ENCODE measurements at places on chromosomes 1 and 21.
A peak's percentile ranks its signal among the peaks of the same experiment; 100 is the strongest.

DNA sequence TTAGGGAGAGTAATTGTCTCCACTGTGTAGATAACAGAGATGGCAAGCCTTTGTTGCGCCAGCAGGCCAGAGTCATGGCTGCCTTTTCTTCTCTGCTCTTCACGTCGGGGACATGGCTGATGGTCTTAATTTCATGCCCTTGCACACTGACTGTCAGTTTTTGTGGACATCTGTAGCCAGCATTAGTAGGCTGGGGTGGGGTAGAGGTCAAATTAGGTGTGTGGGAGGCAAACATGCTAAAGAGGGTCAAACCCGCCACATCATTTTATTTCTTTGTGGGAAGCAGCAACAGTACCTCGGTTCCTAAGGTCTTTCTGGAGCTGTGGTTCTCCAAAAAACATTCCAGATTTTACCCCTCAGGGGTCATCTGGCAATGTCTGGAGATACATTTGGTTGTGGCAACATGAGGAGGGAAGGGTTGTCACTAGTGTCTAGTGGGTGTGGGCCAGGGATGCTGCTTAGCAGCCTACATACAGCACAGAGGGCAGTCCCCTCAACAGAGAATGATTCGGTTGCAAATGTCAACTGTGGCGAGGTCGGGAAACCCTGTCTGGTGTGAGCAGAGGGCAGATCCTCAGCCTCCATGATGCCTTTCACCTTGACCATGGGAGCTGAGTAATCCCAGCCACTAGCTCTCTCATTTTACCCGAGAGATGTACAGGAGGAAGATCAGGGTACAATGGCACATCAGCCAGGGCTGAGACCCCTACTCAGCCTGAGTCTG is 14.7 kb downstream of the RUNX1 start:
- no peak for DNase-seq

- DNase-seq = no peak
These were observed 806 bp upstream of the AADACL4 start for GRCh38 chr1:12643079-12643478.

GRCh38 chr21:45766501-45766900 is 123.0 kb downstream of the PCBP3 start:
- DNase-seq = no peak

DNA sequence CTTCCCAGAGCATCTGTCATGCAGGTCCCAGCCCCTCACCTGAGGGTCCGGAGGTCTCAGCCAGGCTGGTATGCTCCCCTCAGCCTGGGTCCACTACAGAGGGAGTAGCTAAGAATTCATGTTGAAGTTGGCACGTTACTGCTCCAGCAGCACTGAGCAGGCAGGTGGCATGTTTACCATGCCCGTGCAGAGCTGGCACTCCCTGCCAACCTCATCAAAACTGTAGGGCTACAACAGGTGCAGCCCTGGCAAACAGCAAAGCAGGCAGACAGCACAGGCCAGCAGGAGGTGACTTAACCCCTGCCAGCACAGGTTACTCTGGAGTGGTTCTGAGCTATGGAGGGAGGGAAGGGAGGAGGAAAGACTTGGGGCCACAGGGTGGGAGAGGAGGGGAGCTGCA is 46.4 kb downstream of the NUAK2 start:
- DNase-seq = no peak

- DNase-seq = no peak
These were observed 22.7 kb downstream of the PKNOX1 start for GRCh38 chr21:42997053-42997452.

DNA sequence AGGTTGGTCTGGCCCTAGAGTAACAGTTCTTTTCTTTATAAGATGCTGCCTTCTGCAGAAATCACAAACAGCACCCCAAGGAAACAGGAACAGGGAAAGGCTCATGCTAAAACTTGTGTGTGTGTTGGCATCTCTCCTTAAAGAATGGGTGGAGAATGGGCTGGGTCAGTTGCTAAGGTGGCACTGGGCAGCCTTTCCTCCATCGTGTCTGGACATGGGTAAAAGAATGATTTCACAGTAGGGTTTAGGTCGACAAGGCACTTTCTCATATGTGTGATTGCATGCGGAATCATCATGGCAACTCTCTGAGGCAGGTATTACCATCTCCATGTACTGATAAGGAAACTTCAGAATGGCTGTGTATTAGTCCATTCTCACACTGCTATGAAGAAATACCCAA is 40.3 kb downstream of the LRRN2 start:
- no peak for DNase-seq

GRCh38 chr1:96384611-96385010 is 337.0 kb upstream of the PTBP2 start:
- DNase-seq = no peak

DNA sequence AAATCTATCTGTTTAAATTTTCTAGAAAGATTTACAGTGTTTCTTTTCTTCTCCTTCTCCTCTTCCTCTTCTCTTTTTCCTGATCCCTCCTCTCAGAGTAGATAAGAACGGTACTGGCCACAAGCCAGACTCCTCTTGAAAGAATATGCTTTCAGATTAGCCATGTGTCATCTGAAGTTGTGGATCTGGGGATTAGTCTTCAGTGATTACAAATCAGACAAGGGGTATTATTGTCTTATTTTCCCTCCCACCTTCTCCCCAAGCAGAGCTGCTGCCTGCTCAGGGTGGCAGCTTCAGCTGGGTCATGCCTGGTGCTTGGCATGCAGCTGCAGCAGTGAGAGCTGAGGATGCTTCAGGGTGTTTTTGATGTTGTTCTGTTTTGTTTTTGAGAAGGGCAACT is 42.7 kb downstream of the SGIP1 start:
- no peak for DNase-seq

DNA sequence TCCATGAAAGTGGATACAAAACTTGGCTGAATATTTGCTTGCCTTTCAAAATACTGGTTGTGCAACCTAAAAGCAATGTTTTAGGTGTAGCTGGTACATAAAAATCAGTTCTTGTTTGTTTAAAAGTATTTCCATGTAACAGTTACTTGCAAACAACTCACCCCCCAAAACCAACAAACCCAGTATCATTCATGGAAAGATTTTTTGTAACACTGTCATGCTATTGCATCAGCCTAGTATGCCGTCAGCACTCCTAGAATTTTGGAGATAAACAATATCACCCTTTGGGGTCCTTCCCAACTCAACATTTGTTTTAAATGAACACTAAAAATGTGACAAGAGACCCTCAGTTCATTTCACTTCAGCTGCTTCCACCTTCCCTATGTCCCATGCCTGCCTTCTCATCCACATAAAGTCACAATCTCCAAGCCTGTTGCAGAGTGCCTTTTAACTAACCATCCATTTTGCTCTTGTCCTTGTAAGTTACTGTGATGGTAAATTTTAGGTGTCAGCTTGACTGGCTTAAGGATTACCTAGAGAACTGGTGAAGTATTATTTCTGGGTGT is 425.3 kb downstream of the DUSP10 start:
- no peak for DNase-seq

GRCh38 chr1:207858806-207859205 is 52.1 kb downstream of the CD34 start:
- DNase-seq = no peak

GRCh38 chr1:244002721-244003120 is 48.4 kb upstream of the ZBTB18 start:
- no peak for DNase-seq

DNA sequence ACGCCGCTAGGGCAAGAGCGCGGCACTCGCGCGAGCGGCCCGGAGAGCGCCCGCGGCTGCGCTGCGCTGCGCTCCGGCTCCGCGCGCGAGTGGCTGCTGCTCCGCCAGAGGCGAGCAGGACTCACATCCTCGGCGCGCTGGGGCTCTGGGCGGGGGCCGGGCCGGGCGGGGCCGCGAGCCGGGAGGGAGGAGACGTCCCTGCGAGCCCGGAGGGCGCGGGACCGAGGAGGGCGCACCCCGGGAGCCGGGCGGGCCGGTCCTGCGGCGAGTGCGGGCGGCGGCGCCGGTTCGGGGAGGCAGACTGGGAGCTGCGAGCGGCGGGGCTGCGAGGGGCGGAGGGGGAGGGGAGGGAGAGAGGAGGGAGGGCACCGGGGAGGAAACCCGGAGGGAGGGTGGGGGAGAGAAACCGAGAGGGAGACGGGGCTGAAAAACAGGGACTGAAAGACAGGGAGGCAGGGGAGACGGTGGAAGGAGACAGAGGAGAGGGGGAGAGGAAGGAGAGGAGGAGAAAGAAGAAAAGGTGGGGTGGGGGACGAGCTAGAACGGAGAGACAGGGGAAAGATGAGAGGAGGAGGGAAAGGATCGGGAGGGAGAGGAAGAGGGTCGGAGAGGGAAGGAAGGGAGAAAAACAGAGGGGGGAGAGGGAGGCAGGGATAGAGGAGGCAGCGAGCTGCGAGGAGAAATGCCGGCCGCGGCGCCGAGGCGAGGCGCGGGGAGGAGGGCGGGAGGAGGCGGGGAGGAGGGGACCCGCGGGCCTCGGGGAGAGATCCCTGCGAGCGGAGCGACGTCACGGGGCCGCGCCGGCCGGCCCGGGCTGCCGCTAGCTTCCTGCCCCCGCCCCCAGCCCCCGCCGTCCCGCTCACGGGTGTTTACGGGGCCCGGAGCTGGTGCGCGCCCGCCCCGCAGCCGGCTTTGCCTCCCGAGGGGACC is at the start of gene CAMK2N1:
CAMK2N1 (minus strand) TSS at position 684 of the 930 bp plus-strand sequence. CDS start 831 bp downstream, outside the sequence.
- DNase-seq = peak; percentile 64

GRCh38 chr1:185479796-185480195 is 162.8 kb upstream of the IVNS1ABP start:
- no peak for DNase-seq

DNA sequence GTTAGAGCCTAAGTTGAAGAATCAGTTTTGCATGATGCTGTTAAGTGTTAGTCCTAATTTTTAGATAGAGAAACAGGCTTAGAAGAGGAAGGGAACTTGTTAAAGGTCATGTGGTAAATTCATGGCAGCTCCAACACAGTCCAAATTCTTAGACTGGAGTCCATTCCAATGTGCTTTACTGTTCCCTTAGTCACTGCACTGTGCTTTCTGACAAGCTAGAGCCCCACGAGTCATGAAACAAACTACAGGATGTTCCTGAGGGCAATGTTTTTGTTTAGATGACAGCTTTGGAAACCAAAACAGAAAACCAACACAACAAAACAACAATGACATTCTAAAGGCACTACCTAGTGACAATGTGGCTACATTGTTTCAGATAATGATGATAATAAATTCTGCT is 23.1 kb upstream of the RGS4 start:
- DNase-seq = no peak

- DNase-seq = no peak
These were observed 10.0 kb upstream of the OLIG2 start for GRCh38 chr21:33015756-33016155.

GRCh38 chr21:42025376-42026081 is 15.4 kb upstream of the ZBTB21 start:
- no peak for DNase-seq

GRCh38 chr1:110068646-110069403 is 1.6 kb downstream of the ALX3 start:
- DNase-seq = peak; percentile 41

- no peak for DNase-seq
These were observed 41.8 kb downstream of the KIFAP3 start for GRCh38 chr1:170032531-170033280.

DNA sequence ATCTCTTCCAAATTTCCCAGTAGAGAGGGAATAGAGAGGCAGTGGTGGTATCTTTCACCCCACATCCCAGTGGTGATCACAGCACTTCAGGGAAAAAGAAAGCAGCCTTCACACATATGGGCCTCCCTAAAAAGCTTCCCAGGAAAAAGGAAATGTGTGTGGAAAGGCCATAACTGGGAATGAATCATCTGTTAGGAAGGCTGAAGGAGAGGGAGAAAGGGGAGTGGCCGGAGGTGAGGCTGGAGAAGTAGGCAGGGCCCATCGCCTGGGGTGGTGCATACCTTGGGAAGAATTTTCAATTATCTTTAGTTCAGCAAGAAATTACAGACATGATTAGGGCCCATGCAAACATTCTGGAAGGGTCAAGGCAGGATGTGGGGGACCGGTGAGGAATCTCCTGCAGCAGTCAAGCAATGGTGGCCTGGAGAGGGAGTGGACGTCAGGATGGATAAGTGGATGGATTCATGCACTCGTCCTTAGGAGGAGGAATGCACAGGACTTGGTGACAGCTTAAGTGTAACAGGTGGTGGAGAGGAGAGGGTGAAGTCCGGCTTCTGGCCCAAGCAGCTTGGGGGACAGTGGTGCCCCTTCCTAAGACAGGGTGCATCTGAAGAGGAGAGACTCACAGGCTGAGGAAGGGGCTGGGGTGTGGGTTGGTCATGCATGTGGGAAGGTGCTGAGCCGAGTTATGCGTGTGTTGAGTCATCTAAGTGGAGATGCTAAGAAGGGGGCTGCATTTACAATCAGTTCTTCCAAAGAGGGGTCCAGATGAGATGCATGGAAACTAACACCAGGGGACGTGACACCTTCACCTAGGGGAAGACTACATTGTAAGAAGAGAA is 17.9 kb downstream of the HIVEP3 start:
- DNase-seq = no peak

GRCh38 chr21:31349208-31349607 is 5.1 kb upstream of the TIAM1 start:
- no peak for DNase-seq

DNA sequence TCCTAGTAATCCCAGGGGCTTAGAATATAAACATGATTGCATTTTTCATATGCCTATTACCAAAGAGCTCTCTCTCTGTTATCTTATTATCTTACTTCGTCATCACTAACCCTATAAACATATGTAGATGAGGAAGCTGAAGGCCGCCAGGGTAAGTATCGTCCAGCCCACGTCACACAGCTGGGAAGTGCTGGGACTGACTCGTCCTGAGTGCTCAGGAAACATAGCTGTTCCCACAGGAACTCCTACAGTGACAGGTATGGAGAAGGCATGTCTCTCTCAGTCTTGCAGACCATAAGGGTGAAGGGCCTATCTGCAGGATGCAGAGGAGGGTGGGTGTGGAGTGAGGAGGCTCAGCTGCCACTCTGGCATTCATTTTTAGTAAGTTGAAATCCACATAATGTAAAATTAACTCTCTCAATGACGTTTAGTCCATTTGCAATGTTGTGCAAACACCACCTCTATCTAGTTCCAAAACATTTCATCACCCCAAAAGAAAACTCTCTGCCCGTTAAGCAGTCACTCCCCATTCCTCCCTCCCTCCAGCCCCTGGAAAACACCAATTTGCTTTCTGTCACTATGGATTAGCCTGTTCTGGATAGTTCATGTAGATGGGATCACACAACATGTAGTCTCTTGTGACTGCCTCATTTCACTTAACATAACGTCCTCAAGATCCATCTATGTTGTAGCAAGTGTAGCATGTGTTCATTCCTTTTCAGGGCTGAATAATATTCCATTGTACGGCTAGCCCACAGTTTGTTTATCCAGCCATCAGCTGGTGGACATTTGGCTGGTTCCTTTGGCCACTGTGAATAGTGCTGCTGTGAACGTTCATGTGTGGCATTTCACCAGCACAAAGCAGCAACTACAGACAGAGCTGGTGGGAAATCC is 68.3 kb downstream of the TCP10L start:
- DNase-seq = no peak

GRCh38 chr1:197924516-197925123 is 7.4 kb downstream of the LHX9 start:
- no peak for DNase-seq

GRCh38 chr1:202516434-202516877 is 168.0 kb downstream of the PPP1R12B start:
- no peak for DNase-seq
